ENCODE measurements at places on chromosomes 5 and 9.

GRCh38 chr5:139742173-139742903 lies 53.3 kb upstream of the PSD2 start:
- DNase-seq: no peak

GRCh38 chr9:89340332-89340731 lies 22.0 kb downstream of the SECISBP2 start:
- no peak for DNase-seq

DNA sequence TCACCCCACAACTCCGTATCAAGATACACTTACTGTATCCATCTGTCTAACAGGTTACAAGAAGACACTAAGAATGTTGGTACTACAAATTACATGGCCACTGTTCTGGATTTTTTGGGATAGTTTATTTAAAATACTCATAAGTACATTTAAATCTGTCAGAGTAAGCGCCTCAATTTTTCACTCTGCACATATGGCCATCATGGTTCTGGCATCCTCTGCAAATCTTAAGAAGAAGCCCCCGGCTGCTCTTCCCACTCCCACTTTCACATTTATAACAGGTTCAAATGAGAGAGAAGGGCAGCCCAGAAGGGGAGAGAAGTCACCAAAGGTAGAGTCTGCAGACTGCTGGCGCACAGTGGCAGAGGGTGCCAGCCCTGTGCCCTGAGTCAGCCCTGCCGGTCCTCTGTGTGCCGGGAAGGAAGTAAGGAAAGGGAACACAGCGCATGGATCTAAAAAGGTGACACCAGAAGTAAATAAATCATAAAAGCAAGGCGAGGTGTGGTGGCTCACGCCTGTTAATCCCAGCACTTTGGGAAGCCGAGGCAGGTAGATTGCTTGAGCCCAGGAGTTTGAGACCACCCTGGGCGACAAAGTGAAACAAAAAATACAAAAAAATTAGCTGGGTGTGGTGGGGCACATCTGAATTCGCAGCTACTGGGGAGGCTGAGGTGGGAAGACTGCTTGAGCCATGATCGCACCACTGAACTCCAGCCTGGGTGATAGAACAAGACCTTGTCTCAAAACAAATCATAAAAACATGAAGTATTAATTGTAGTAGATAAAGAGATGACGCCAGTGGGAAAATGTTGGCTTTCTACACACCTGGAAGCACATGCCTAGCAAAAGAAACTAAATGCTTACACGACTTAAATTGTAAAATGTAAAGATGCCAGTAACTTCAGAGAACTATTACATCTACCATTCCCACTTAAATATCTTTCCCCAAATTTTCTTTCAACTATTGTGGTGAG lies 30.0 kb downstream of the RNF130 start:
- DNase-seq: no peak

DNA sequence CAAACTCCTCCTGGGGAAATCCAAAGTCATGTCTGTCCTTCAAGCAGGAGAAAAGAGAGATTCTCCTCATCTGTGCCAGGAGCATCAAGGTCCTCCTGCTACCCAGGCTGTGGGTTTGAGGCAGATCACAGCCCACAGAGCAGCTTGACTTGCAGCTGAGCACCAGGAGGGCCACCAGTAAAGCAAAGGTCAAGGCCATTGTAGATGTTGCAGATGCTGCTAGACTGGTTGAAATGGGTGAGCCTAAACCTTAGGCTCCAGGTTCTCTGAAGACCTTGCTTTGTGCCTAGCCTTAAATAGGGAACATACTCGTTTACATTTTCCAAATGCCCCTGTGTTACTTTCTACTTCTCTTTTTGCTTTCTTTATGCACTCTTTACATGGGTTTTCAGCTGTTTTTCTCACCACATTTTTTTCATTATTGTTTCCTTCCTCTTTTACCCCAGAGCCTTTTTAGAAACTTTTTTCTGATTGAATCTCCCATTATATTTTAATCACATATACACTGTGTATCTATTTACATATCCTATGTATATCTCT lies at the start of gene IFNA2:
IFNA2 (minus strand) TSS at position 268 of the 540 bp plus-strand sequence; CDS start at position 199, 69 bp downstream.
- no peak for DNase-seq
